ENCODE measurements at places on chromosomes 2 and 18.

DNA sequence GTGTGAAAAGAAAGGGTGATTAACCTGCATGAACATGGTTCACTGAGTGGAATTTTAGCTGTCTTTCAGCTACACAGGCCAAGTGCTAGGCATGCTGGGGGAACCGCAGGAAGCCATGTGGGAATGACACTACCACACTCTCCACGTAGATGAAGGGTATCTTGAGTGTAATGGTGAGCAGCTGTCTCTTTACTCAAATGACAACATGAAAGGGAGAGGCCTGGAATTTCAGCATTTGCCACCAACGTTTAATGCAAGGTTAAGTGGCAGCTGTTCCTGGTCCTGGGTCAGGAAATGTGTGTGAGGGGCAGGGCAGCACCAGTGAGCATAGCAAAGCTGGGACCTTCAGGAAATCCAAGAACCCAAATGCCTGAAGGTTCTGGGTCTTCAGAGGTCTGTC, 588.4 kb downstream of the SLC4A3 start:
- no peak for DNase-seq

DNA sequence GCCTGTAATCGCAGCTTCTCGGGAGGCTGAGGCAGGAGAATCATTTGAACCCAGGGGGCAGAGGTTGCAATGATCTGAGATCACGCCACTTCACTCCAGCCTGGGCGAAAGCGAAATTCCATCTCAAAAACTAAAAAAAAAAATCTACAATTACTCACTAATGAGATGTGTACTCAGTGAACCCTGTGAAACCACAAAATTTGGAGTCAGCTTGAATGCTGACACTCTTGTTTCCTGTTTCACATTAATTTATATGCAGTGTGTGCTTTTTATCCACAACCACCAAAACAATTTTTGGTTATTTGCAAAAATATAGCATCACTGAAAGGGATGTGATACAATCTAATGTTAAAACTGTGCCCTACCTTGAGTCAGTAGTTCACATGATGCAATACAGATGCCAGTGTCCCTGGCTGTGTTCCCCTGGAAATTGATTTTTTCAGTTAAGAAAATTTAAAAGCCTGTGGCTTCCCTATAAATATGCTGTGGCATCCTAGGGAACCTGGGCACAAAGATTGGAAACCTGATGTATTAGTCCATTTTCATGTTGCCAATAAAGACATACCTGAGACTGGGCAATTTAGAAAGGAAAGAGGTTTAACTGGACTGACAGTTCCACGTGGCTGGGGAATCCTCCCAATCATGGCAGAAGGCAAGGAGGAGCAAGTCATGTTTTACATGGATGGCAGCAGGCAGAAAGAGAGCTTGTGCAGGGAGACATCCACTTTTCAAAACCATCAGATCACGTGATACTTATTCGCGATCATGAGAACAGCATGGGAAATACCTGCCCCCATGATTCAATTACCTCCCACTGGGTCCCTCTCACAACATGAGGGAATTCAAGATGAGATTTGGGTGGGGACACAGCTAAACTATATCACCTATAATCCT, 337.5 kb upstream of the NT5C1B start:
- DNase-seq: no peak

DNA sequence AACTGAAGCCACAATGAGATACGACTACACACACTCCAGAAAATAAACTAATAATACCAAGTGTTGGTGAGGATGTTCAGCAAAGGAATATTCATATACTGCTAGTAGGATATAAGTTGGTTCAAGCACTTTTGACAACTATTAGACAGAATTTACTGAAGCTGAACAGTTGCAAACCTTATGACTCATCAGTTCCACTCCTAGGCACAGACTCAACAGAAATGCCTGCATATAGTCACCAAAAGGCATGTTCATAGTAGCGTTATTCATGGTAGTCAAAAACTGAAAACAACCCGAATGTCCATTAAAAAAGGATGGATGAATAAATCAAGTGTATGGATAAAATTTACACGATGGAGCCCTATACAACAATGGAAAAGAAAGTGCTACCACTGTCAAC, 232.0 kb downstream of the ANAPC1 start:
- no peak for DNase-seq

- DNase-seq: no peak
Observed at GRCh38 chr2:200129721-200130462, 174.5 kb downstream of the MAIP1 start.

DNA sequence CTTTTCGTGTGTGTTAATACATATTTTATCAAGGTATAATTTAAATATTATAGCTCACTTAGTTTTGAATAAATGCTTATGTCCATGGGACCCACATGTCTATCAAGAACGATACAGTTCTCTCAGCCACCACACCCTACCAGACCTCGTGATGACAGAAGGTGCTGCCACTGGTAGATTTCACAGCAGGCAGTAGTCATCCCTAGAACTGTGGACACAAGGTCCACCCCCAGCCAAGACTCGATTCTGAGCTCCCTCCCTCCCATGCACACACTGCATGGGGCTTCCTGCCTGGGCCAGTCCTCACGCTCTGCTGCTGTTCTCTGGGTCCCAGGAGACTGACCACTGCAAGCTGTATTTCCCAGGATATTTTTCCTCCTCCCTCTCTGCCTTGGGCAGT, 26.5 kb upstream of the CREB1 start:
- DNase-seq: no peak

DNA sequence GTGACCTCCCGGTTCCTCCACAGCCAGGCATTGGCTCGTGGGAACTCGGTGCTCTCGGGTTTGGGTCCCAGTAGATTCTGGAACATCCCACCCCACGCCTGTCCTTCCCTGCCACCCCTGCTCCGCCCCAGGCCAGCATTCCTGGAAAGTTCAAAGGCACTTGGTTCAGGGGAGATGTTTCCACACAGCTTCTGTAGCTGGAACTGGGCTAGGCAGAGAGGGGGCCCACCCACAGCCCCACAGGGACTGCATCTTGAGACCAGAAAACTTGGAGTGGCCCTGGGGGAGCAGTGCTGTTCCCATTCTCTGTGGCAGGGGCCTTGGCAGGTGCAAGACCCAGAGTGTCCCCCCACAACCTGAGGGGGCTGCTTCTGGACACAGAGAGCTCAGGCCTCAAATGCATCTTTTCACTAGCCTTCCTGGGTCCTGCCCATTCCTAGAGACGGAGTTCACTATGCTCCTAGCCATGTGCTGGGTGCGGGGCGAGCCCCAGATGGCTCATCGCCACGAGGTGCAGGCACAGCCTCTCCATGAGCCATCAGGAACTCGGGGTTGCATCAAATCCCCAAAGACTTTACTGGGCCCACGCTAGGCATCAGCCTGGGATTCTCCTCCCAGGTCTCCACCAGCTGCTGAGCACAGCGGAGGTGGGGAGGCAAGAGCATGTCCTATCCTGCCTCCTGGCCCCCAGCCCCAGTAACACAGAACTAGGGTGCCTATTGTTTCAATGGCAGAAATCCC, 68.7 kb downstream of the ZFP36L2 start:
- no peak for DNase-seq

DNA sequence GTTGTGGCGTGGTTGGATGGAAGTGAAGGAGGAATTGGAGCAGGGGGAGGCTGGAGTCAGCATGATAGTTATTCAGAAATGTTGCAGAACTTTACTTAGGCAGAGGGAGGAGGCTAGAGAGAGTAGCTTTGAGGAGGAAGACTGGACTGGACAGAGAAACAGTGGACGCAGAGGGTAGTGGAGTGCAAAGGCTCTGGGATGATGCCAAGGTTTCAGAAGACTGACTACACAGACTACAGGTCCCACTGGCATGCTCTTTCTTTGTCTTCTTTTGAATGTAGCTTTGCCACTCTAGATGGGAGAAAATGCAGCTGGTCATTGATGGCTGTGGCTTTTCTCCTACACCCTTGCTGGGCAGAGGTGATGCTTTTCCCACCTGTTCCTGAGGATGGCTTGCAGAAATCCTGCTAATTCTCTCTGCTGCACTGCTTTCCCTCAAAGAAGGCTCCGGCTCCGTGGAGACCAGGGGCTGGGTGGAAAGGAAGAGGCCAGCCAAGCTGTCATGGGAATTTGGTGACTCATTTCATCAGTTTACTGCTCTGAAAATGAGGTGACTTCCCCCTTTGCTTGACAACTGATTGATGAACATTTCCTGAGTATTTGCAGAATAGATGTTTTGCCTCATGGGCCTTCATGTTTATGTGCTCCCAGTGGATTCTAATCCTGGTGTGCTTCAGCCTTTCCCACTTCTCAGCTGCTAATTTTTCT, 42.4 kb downstream of the MEIS1 start:
- DNase-seq: no peak
